Activated CD4-positive, alpha-beta T cell treated with anti-CD3 and anti-CD28 coated beads, Interleukin-2, Interleukin-4, amounts not matched to agents 100 ng/mL and 50 ng/mL, durations not matched to agents 16 hours and 8 hours (primary cell): ENCODE measurements at places on chromosomes 1 and 21.

GRCh38 chr21:34020005-34020847 lies 53.2 kb upstream of the MRPS6 start:
- peak; percentile 25 for DNase-seq

- no peak for DNase-seq
These were observed 81.3 kb downstream of the CDC14A start for GRCh38 chr1:100433563-100433962.

- no peak for DNase-seq
These were observed 272.1 kb upstream of the C1orf87 start for GRCh38 chr1:60345621-60346020.

DNA sequence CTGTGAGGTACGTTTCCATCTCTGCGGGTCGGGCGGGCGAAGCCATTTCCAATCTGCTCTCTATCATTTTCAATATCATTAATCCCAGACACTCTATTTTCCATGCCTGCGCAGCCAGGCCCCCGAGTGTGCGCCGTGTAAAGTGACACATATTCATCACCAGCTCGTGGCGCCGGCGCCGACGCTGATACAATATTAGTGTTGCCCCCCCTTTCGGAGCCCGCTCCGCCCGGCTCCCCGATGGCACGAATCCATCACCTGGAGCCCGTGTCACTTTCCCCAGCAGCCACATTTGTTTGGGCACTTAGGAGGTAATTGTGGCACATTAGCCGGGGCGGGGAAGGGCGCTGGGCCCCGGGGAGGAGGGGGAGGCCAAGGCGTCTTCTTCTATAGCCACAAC lies 33.7 kb upstream of the DMBX1 start:
- DNase-seq = no peak

DNA sequence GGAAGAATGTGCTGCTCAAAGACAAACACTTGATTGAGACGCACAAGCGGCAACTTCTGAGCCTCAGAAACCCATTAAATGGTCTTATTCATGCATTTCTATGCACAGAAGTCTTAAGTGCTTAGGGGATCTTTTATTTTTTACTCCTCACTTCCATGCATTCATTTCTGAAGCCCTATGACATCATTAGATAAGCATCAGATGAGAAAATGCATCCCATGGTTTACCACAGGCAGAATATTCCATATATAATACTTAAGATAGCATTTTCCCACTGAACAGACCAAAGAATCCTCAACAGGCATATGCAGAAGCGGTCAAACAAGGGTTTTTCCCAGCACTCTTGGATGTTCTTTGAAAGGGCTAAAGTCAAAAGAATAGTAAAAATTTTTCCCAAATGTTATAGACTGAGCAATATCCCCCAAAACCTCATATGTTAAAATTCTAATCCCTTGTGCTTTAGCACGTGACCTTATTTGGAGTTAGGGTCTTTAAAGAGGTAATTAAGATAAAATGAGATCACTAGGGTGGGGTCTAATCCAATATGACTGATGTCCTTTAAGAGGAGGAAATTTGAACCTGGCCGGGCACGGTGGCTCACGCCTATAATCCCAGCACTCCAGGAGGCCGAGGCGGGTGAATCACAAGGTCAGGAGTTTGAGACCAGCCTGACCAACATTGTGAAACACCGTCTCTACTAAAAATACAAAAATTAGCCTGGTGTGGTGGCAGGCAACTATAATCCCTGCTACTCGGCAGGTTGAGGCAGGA lies 22.6 kb upstream of the FAM89A start:
- DNase-seq = no peak

GRCh38 chr1:216785737-216786136 lies 62.5 kb upstream of the ESRRG start:
- DNase-seq = no peak

GRCh38 chr1:187010571-187011309 lies 182.0 kb downstream of the PLA2G4A start:
- peak; percentile 32 for DNase-seq

DNA sequence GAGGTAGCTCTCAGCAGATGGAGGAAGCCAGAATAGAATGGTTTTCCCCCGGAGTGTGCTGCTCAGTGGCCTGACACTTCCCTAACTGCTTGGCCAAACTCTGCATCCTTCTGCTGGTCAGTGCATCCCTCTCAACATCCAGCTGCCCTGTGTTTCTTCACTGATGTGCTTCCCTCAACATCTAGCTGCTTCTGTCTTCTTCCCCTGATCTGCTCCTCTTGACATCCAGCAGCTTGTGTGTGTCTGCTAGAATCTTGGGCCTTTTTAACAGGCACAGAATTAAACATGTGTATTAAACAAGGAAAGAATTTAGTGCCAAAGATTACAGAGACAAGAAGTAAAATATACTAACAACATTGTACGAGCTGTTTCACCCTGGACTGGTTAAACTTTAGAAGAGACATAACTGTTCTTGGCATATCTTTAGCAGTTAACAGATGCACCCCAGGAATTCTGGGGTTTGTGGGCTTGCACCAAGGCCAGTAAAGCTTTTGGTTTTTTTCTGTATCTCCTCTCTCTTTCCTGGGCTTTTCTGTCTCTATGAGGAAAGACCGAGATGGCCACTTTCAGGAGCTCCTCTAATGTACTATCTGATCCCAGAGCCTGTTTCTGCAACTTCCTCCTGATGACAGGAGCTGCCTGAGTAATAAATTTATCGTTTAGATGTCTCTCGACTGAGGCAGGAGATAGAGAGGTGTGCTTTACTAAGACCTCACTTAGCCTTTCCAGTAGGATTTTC lies 34.8 kb upstream of the HSD3B1 start:
- no peak for DNase-seq

DNA sequence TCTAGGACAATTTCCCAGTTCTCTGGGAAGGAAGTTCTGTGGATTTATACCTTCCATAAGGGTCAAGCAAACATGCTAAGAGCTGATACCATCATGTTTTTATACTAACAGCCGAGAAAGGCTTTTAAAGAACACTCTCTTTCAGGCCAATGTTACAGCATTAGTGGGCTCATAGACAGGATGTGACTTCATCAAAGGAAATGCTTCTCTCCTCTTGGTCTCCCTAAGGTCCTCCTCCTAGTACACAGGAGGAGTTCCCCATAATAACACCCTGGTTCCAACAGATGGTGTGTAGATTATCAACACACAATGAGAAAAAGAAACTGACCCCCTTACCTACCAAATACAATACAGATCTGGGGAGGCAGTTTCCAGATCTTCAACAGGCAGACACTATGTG lies 26.7 kb upstream of the GLIS1 start:
- peak; percentile 20 for DNase-seq

DNA sequence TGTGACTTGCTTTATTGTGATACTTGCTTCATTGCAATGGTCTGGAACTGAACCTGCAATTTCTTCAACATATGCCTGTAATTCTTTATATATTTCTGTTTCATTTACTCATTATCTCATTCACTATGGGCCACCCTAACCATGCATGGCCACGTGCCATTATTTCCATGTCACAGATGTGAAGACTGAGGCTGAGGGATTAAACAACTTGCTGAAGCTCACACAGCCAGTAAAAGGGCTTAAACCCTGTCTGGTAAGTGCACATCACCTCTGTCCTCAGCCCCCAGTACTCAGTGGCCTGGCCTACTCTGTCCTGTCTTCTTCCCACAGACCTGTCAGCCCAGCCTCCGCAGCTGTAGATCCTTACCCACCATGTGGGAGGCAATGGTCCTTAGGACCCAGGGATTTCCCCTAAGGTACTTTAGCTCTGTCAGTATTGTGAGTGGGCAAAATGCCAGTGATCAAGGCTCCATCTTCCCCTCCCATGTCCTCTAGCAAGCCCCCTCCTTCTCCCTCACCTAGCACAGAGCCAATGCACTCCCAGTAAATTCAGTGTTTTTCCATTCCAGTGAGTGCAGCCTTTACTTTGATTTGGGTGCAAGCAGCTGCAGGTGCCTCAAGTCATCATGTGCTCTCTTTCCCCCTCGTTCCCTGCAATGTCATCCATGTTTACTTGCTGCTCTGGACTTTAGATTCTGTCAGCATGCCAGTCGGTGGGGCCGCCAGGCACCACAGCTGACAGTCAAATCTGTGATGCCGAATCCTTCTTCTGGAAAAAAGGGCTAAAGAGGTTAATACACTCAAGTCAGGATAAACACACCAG lies 228.2 kb upstream of the PROX1 start:
- no peak for DNase-seq

GRCh38 chr1:240644732-240645131 lies 32.8 kb upstream of the GREM2 start:
- no peak for DNase-seq

- no peak for DNase-seq
These were observed 2603.7 kb upstream of the TPTE start for GRCh38 chr21:7917729-7918128.

GRCh38 chr1:100930494-100930893 lies 34.6 kb downstream of the SLC30A7 start:
- no peak for DNase-seq

- no peak for DNase-seq
These were observed 161.3 kb downstream of the CLEC20A start for GRCh38 chr1:178335426-178335825.

DNA sequence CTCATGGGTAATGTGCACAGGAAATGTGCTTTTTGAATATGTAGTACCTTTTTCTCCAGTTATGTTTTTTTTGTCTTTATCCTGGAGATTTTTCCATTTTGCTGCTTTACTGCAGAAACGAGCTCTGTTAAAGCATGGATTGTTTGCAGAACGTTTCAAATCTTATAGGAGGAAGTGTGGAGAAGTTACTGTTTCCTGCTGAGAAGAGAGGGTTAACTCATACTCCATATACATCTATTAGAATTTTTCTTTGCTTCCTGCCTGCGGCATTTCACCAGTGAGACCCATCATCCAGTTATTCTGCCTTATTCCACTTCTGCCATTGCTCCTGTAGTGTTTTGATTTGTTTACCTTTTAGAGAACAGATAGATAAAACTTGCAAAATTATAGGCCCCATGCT lies 2.0 kb downstream of the RPRD2 start:
- DNase-seq = peak; percentile 24
